ENCODE measurements at places on chromosomes 4 and X.
A peak's percentile ranks its signal among the peaks of the same experiment; 100 is the strongest.

GRCh38 chr4:180380733-180381132, 1862.5 kb upstream of the TENM3 start:
- DNase-seq, result no peak

DNA sequence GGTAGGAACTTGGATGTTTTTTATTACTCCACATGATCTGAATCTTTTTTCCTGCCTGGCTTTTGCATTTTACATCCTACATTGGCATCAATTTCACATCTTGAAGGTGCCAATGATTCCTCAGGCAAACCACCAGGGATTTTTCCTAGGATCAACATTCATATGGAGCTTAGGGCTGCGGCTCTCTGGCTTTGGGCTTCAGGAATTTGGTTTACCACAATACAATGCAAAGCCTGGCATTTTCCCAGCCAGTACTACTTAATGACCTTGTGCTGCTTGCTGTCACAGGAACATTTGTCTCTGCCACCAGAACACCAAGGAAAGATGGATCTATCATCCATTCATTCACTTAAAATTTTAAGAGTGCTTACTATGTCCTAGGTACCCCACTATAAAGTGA, 180.7 kb downstream of the PDGFC start:
- DNase-seq, result peak; percentile 75

DNA sequence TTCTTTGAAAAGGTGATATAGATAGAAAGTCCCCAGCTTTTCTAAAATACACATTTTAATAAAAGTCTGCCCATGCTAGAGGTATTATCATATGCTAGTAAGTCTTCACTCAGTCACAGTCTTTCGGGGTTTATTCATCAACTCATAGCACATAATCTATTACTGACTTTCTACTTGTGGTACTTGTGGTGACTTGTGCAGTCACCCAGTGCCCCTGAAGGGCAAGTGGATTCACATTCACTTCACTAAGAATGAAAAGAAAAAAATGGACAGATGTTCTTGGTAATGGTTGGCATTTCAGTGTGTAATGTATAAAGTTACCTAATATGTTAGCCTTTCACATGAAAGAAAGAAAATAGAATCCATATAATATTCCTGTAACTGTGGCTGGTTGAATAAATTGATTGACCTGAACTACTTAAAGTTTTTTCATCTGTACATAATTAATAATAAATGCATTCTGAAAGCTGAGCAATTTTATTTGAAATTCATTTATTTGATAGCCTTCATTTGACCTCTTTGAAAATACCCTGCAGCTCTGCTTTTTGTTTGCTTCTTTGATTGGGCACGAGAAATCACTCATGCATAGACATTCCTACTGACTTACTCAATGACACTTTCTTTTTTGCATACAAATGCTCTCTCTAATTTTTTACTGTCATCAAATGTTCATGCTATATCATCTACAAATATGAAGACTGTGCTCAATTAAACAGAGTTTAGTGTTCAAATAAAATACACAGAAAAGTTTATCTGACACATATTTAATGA, 39.5 kb upstream of the ZNF330 start:
- no peak for DNase-seq

- DNase-seq, result no peak
Observed at GRCh38 chr4:97643179-97643578, 500.1 kb downstream of the STPG2 start.

DNA sequence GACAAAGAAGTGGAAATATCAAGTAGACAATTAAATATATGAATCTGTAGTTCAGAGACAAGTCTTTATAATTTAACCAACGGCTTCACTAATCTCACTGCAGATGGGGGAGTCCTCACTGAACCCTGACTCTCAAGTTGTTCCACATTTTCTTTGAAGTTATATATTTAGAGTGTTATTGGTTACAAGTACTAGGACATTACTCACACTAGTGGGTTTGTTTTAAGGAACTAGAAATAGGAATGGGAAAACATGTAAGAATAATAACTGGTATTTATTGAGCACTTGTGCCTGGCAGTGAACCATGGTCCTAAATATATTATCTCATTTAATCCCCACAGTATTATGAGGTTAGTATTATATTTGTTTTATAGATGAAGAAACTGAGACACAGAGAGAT, 22.0 kb downstream of the MND1 start:
- DNase-seq, result no peak

- no peak for DNase-seq
Observed at GRCh38 chr4:45442466-45442865, 681.4 kb downstream of the GABRG1 start.

GRCh38 chr4:31088600-31089230, 368.5 kb downstream of the PCDH7 start:
- DNase-seq, result no peak

GRCh38 chr4:132108784-132109183, 1040.3 kb upstream of the PCDH10 start:
- peak; percentile 22 for DNase-seq

DNA sequence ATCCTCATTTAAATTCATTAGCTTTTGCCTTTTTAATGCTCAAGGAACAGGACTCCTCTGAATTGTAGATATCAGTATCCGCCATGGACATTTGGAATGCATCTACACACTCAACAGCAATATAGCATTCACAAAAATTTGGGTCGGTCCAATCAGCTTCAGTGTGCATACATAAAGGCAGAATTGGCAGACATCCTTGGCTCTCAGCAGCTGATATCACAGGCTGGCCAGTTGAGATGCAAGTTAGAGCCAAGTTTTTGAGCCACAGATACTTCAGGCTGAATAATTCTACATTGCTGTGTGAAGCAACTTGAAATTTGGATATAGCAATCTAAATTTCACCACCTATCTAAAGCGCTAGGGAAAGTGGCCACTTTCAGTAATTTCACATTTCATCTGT, 821.1 kb downstream of the PCDH19 start:
- DNase-seq, result no peak

DNA sequence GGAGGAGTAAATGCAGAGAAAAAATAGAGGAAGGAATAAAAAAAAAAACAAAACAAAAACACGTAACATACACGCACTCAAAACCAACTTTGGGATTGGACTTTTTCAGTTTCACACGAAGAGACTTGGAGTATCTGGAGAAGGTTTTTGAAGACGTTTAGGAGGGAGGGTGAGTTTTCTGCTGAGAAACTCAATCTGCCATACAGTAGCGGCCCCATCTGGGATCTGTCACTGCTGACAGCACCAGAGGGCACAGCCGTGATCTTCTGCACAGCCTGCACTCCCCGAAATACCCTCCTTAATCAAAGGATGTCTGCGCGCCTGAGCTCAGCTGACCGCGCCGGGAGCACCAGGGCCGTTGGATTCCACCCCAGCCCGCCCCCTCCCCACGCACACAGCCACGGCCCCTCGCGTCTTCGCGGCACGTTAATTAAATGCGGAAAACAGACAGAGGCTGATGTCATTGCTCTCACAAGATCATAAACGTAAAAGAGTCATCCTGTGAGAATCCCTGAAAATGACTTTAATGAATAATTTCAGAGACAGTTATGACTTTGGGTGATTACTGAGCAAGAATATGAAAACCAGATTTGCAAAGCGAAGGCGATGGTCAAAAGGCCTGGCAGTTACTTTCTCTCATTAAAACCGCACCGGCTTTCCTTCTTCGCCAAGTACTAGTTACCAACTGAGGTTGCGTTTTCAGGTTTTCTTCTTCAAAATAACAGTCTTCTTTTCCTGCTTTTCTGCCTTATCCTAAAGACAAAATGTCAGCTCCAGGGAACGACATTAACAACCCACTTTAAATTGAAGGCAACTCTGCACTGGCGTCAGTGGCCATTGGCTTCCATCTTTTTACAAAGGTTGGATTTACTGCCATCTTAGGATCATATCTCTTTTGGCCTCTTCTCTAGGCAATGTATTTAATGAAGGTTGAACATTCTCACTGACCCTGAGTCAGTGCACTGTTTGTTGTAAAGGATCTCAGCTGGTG, 10.6 kb downstream of the HAND2 start:
- DNase-seq, result no peak

GRCh38 chr4:185626798-185627197, 91.5 kb upstream of the PDLIM3 start:
- no peak for DNase-seq

DNA sequence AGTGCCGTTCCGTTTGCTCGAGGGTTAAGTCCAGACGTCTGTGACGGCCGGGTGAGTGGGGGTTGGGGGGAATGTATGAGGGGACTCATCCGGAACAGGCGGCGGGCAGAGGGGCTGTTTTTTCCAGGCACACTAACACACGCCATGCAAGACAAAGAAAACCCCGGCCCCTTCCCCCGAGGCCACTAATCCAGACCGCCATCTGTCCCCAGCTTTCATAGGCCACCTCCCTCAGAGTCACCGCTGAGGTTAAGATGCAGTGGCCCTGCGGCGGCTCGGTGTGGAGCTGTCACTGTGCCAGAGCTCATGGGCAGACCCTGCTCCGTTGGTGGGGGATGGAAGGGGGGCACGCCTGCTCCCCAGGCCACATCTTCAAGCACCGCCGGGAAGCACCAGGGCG, 34.1 kb downstream of the SORCS2 start:
- no peak for DNase-seq

GRCh38 chr4:54230484-54231418, 1.7 kb downstream of the PDGFRA start:
- DNase-seq, result no peak

- no peak for DNase-seq
Observed at GRCh38 chr4:121199742-121200561, 35.8 kb upstream of the TNIP3 start.

- DNase-seq, result no peak
Observed at GRCh38 chr4:184764601-184765000, 30.7 kb upstream of the CENPU start.

- DNase-seq, result no peak
Observed at GRCh38 chr4:176193126-176193525, 2.3 kb downstream of the SPATA4 start.

GRCh38 chr4:101806914-101807313, 16.4 kb downstream of the BANK1 start:
- no peak for DNase-seq

DNA sequence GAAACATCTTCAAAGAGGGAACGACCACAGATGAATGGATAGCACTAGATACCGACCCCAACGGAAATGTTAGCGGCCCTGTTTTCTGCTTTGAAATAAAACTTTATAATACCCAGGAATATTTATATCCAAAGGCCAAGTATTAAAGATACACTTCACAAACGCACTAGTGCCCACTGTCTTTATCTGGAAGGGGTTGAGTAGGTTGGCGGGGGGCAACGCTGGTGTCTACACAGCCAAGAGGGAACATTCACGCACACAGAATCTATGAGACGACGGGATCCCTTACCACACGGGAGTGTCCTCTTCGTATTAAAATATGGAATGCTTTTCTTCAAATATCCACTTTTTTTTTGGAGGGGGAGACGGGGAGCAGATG, 3.3 kb downstream of the HAND2 start:
- no peak for DNase-seq

DNA sequence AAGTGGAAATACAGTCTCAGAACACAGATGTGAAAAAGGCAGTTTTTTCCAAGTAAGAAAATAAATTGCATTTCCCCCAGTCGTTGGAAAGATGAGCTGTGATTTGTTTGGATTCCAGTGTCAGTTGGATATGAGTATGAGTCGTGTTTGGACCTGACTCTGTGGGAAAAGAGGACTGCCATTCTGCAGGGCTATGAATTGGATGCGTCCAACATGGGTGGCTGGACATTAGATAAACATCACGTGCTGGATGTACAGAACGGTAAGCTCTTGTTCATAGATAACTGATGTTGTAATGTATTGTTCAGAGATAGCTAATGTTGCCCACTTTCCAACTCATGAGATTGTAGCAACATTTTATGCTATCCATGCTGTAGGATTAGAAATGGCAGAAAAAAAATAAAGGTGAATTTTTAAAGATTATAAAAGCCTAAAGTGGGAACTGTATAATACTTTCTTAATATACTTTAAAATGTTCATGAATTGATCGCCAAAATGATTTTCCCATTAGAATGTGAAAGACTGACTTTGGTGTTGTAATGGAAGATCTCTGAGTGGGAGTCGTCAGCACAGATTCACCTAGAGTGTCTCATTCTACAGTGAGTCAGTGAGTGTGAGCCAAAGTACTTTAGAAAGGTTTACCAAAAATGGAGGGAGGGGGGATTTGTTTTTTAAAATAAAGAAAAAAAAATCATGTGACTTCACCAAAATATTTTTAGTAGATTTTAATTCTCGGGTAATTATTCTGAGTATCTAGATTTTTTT, 178.7 kb downstream of the DCTD start:
- no peak for DNase-seq

DNA sequence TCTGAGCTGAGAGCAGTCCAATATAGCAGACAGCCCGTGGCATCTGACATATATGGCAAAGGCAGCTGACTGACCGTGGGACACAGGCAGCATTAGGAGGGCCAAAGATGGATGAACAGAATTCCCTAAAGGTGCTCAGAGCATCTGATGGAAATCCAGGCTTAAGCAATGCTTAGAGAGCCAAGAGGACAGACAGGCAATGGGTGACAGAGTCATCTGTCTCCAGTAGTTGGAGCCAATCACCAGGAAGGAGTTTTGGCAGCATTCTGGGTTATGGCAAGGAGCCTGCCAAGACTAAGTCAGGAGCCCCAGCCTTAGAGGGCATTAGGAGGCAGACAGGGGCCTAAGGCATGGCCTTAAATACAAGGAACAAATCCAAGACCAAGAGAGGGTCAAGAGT, 153.3 kb upstream of the USP9X start:
- DNase-seq, result no peak

- DNase-seq, result no peak
Observed at GRCh38 chr4:25666031-25666630, 10.5 kb downstream of the SLC34A2 start.

DNA sequence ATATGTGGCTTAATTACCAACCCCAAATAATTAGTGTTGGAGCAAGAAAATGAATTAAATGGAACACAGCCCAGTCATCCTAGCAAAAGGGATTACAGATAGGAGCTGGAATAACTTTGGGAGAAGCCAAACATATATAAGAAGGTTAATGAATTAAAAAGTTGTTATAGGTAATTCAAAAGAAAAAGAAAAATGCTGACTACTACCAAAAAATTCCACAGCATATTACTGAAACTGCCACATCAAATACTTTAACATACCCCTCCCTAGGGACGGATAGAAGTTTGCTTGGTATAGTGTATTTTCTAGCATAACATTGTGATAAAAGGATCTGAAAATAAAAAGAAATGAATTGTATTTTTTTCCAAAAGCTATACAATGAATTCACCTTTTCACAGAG, 99.5 kb downstream of the ENOX2 start:
- no peak for DNase-seq

- no peak for DNase-seq
Observed at GRCh38 chrX:1480082-1480785, 27.5 kb upstream of the ASMTL start.

GRCh38 chrX:35380808-35381700, 417.1 kb upstream of the MAGEB16 start:
- DNase-seq, result no peak

Measured in fibroblast of skin of left biceps (primary cell).